ENCODE measurements at places on chromosomes 11 and 22.

DNA sequence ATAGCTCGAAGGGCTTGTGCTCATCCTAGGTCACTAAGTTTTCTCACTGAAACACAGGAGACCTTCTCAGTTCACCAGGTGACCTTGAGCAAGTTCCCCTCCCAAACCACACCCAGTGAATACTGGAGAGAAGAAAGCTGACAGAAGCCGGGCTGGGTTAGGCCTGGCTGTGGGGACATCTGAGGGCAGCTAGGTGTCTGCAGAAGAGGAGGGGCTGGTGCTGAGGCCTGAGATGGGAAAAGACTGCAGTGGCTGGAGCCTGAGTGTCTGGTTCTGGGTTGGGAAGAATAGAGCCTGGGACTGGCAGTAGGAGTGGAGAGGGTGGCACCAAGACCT lies 602 bp upstream of the INPP5J start:
- no peak for DNase-seq

DNA sequence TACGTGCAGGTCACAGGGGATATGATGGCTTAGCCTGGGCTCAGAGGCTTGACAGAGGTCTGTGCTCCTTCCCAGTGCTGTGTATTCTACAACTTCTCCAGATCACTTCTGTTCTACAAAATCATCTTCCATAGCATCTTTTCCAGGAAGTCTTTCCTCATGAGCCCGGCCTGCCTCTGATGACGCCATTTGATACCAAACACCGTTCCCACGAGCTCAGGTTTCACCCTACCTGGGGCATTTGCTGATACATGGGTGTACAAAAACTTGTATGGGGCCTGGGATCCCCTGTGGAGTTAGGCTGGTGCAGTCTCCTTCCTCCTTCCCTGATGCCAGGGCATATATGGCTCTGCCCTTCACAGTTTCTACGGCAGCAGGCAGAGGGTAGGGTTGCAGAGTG lies 78.7 kb downstream of the NECTIN1 start:
- DNase-seq = no peak

DNA sequence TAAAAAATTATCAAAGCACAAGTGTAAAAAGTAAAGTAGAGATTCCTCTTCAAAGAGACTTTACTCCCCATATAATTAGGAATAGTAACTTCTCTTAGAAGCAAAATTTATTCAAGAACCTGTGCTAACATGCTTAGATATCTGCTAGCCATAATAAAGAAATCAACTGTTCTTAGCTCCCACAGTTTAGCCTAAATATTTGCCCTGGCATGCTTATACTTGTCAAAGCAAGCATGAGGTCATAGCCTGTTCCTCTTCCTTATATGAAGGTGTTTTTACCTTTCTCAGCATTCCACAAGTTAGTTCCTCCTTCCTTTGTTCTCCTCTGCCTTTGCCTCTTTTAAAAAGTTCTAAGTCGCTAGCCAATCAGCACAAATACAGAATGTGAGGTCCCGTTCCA lies 30.3 kb downstream of the RIC3 start:
- DNase-seq = no peak

DNA sequence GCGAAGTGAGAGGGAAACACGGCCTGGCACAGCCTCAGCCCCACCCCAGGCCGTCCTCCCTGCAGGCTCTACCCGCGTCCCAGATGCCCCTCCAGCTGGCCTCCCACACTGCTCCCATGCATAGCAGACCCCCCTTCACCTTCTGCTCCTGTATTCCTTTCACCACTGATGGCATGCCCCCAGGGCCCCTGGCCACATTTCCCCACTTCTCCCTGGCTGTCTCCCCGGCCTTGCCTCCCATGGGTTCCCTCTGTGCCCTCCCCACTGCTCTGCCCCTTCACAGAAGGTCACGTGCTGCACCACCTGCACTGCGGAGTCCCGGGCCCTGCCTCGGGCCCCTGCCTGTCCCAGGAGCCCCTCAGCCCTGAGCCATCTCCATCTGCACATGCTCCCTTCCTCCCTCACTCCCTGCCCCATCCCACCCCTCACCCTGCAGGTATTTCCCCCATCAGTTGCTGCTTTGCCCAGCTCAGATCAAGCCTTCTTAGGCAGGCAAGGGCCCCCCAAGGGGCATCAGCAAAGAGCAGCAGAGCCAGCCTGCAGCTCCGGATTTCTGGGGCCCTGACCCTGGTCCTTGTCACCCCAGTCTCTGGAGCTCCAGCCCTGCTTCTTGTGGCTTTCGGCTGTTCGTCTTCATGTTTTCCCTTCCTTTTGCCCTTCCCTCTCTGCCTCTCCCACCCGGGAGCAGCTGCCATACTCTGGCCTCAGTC lies 46.4 kb downstream of the GAB4 start:
- DNase-seq = no peak

DNA sequence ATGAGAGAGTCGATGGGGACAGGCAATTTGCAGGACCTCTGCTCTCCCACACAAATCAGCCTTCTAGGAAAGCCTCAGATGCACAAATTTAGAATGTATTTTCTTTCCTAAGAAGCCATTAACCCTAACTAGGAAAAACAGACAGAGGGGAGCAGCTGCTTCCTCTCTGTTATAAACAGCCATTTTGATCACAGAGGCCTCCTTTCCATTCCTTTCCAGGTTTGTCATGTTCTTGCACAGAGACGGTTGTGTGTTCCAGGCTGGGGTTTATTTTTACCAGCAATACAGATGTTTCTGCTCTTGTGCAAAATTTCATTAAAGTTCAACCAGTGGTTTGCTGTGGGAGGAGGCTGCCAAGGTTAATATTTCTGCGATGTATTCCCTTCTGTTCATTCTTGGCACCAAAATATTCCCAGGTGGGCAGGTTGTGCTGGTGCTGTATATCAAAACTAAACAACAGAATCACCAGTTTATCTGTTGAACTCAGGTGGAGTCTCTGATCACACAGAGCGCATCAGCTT lies 90.2 kb downstream of the NAV2 start:
- DNase-seq = no peak
